Hepatocyte (in vitro differentiated cells): ENCODE measurements at places on chromosomes 1 and 21. TPM values are rescaled to one million over a fixed set of nuclear protein-coding genes. Genes with fewer than 3 reads are reported as not detected.

GRCh38 chr1:14913482-14914177, 239.9 kb upstream of the TMEM51 start:
- no peak for DNase-seq

- DNase-seq: no peak
Observed at GRCh38 chr1:164325786-164326185, 233.2 kb upstream of the PBX1 start.

GRCh38 chr1:201887116-201887866, 1.4 kb upstream of the SHISA4 start:
- no peak for DNase-seq

Gene DIO1
- 12.4 and 24.2 TPM in 2 replicates for polyA plus RNA-seq

Gene SCAMP3
- 114 and 131 TPM in 2 replicates for polyA plus RNA-seq

DNA sequence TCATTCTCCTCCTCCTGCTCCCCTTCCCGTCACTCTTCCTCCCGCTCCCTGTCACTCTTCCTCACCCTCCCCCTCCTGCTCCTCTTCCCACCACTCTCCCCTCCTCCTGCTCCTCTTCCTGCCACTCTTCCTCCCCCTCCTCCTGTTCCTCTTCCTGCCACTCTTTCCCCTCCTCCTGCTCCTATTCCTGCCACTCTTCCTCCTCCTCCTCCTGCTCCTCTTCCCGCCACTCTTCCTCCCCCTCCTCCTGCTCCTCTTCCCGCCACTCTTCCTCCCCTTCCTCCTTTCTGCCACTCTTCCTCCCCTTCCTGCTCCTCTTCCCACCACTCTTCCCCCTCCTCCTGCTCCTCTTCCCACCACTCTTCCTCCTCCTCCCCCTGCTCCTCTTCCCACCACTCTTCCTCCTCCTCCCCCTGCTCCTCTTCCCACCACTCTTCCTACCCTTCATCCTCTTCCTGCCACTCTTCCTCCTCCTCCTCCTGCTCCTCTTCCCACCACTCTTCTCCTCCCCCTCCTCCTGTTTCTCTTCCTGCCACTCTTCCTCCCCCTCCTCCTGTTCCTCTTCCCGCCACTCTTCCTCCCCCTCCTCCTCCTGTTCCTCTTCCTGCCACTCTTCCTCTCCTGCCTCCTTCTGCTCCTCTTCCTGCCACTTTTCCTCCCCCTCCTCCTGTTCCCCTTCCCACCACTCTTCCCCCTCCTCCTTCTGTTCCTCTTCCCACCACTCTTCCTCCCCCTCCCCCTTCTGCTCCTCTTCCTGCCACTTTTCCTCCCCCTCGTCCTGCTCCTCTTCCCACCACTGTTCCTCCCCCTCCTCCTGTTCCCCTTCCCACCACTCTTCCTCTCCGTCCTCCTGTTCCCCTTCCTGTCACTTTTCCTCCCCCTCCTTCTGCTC, 28.7 kb upstream of the ARTN start:
- DNase-seq: no peak

Gene INSRR
- not detected in 2 replicates for polyA plus RNA-seq

Gene SPATA1
- polyA plus RNA-seq: 0.70 and 1.4 TPM in 2 replicates

- DNase-seq: no peak
Observed at GRCh38 chr1:237041461-237041794, 556 bp upstream of the RYR2 start.

Gene CDA
- polyA plus RNA-seq: 2.1 and 3.8 TPM in 2 replicates

GRCh38 chr1:94416901-94417727, 1.1 kb upstream of the ABCD3 start:
- peak; percentile 44 for DNase-seq

Gene GBP2
- 11.0 and 13.9 TPM in 2 replicates for polyA plus RNA-seq

GRCh38 chr1:59011663-59012062, 227.8 kb upstream of the JUN start:
- DNase-seq: no peak

Gene ARHGEF16
- 32.3 and 36.2 TPM in 2 replicates for polyA plus RNA-seq

DNA sequence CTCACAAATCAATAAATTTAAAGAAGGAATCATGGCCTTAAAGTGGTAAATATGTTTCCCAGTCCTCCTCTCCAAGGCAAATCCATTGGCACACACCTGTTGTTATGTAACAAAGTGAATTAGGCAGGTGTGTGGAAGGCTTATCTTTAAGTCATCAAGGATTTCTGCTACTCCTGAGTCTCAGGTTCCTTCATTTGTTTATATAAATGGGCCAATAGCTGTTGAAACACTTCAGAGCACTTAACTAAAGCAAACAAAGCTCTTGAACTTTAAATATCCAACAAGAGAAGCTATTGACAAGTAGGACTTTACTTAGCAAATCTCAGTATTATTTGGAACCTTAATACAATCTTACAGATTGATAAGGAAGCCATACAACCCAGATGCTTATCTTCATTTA, 99.3 kb upstream of the ESRRG start:
- peak; percentile 8 for DNase-seq

- no peak for DNase-seq
Observed at GRCh38 chr1:187956975-187957374, 1128.2 kb downstream of the PLA2G4A start.
